ENCODE measurements at places on chromosomes 16 and 17. TPM values are rescaled to one million over a fixed set of nuclear protein-coding genes. Genes with fewer than 3 reads are reported as not detected.

NPW gene
- total RNA-seq = 0.68 TPM

INO80E gene
- total RNA-seq = 58.2 TPM

KRT12 gene
- total RNA-seq = not detected

FAM222B gene
- total RNA-seq = 9.3 TPM

CRISPLD2 gene
- 0.70 TPM for total RNA-seq

MFSD6L gene
- not detected for total RNA-seq

TRPV2 gene
- total RNA-seq = not detected

SLC43A2 gene
- 14.0 TPM for total RNA-seq

SKAP1 gene
- total RNA-seq = not detected

MT1A gene
- total RNA-seq = 5.2 TPM

PPP1R27 gene
- total RNA-seq = not detected

CD300LB gene
- not detected for total RNA-seq

AGRP gene
- not detected for total RNA-seq

KCNH6 gene
- not detected for total RNA-seq

ELOB gene
- 386 TPM for total RNA-seq

KRTAP1-5 gene
- not detected for total RNA-seq

MSI2 gene
- total RNA-seq = 11.2 TPM

EPX gene
- not detected for total RNA-seq

HASPIN gene
- 5.0 TPM for total RNA-seq

CCL7 gene
- not detected for total RNA-seq

LRRC45 gene
- 20.9 TPM for total RNA-seq

CHD9NB gene
- total RNA-seq = 0.11 TPM

CHAD gene
- total RNA-seq = not detected

RGS9 gene
- 0.86 TPM for total RNA-seq

CES1 gene
- total RNA-seq = not detected

CLDN7 gene
- 26.0 TPM for total RNA-seq

DLX3 gene
- total RNA-seq = 1.6 TPM

FA2H gene
- not detected for total RNA-seq

KIF22 gene
- 38.5 TPM for total RNA-seq

KRT16 gene
- 260 TPM for total RNA-seq

ABHD15 gene
- total RNA-seq = 5.7 TPM

METRNL gene
- 6.7 TPM for total RNA-seq

SUMO2 gene
- total RNA-seq = 98.9 TPM

TBC1D26 gene
- total RNA-seq = not detected

ESRP2 gene
- 15.7 TPM for total RNA-seq

PYY gene
- total RNA-seq = not detected

SMARCE1 gene
- total RNA-seq = 64.9 TPM

NEK8 gene
- total RNA-seq = 3.2 TPM

MPP2 gene
- total RNA-seq = 0.61 TPM

CDRT4 gene
- 1.1 TPM for total RNA-seq

TBC1D3H gene
- total RNA-seq = not detected

WNT9B gene
- total RNA-seq = not detected

CALB2 gene
- not detected for total RNA-seq

ZNF205 gene
- 22.3 TPM for total RNA-seq

HSD17B1 gene
- total RNA-seq = 9.4 TPM

HS3ST3A1 gene
- not detected for total RNA-seq

KRTAP4-5 gene
- not detected for total RNA-seq

TBC1D16 gene
- total RNA-seq = 20.1 TPM

ATP2A3 gene
- total RNA-seq = 0.62 TPM

TAC4 gene
- not detected for total RNA-seq
